MM.1S (cell line): ENCODE measurements at places on chromosomes 5 and 9.

- no peak overlapping the region for H3K27ac ChIP-seq
- no peaks in the 10 kb centered on the region for H3K36me3 ChIP-seq
- H3K27me3 ChIP-seq: no peaks in the 10 kb centered on the region
- DNase-seq: no peak
- no peaks in the 10 kb centered on the region for H3K4me1 ChIP-seq
- H3K4me3 ChIP-seq: no peak overlapping the region
Measured at GRCh38 chr9:78622126-78622525, 325.2 kb downstream of the PSAT1 start.

GRCh38 chr5:36496471-36496870, 109.9 kb upstream of the SLC1A3 start:
- H3K27ac ChIP-seq: no peak overlapping the region
- H3K36me3 ChIP-seq: no peaks in the 10 kb centered on the region
- H3K27me3 ChIP-seq: no peaks in the 10 kb centered on the region
- no peaks in the 10 kb centered on the region for H3K4me1 ChIP-seq

- H3K27me3 ChIP-seq: no peaks in the 10 kb centered on the region
- H3K4me1 ChIP-seq: no peaks in the 10 kb centered on the region
- no peaks in the 10 kb centered on the region for H3K36me3 ChIP-seq
- DNase-seq: peak; percentile 21
- H3K27ac ChIP-seq: no peak overlapping the region
Measured at GRCh38 chr5:170411100-170411499, 21.9 kb upstream of the KCNMB1 start.

DNA sequence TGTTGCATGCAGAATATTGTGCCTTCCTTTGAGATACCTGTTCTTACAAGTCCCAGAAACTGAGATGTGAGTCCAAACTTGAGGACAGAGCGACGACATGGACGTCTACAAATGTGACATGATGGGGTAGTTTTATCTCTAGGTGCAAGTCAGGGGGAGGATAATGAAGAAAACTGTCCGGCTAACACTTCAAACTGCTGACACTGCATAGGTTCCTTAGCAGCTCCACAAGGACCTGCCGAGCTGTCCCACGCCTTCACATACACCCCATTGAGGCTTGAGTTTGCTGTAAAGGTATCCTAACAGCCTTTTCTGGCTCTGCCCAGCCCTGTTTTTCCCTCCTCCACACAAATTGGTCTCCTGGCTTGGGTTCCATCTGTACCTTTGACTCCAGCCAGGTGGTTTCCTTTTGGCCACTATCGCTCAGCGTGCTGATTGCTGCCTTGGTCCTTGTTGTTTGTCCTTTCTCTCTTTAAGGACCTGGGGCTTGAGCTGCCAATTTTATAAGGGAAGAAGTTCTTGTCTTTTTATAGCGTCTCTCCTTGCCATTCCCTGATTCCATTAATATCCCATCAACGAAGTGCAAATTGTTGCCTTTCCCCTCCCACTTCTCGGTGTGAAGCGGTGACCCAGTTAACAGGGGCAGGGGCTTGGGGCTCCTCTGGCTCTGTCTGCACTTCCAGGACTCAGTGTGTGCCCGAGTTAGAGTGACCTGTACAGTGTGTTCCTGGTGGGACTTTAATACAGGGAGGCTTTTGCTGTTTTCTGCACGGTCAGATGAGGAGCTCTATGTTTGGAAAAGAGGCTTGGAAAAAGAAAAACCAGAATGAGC, 100.3 kb downstream of the PCSK1 start:
- DNase-seq: no peak
- H3K4me3 ChIP-seq: no peak overlapping the region
- H3K27ac ChIP-seq: no peak overlapping the region
- H3K27me3 ChIP-seq: no peaks in the 10 kb centered on the region
- no peaks in the 10 kb centered on the region for H3K36me3 ChIP-seq

- H3K4me1 ChIP-seq: peaks cover 6% of the 10 kb centered on the region; the same call in 1 of the 2 replicates
- no peak overlapping the region for H3K27ac ChIP-seq
- DNase-seq: peak; percentile 37
- peak overlapping the region; percentile 72 for H3K4me3 ChIP-seq
- H3K27me3 ChIP-seq: no peaks in the 10 kb centered on the region
Measured at GRCh38 chr9:93575796-93576257, 557 bp upstream of the PHF2 start.

- no peak overlapping the region for H3K4me3 ChIP-seq
- no peak for DNase-seq
- H3K27ac ChIP-seq: no peak overlapping the region
- no peaks in the 10 kb centered on the region for H3K36me3 ChIP-seq
- no peaks in the 10 kb centered on the region for H3K27me3 ChIP-seq
- H3K4me1 ChIP-seq: no peaks in the 10 kb centered on the region
Measured at GRCh38 chr5:149488645-149489306, 62.5 kb downstream of the CSNK1A1 start.

DNA sequence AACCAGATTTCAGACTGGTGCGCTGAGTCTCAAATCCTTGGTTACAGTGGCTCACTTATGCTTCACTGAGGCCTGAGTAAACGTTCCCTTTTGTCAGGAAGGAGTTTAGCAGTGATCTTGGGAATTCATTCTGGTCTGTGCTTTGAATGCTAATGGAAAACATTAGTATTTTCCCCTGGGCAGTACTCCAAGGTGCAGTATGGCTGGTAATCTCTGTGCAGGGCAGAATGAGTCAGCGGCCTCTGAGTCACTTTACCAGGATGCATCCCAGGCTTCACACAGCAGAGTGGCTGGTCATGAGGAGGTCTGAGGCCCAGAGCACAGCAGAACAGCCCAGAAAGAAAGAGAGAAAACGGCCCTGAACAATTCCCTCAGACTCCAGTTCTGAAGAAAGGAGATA, 54.0 kb downstream of the PCA3 start:
- no peaks in the 10 kb centered on the region for H3K4me1 ChIP-seq
- H3K36me3 ChIP-seq: no peaks in the 10 kb centered on the region
- DNase-seq: no peak
- H3K27ac ChIP-seq: no peak overlapping the region

GRCh38 chr5:173323106-173323798, 5.0 kb downstream of the STC2 start:
- H3K36me3 ChIP-seq: no peaks in the 10 kb centered on the region
- H3K4me3 ChIP-seq: no peak overlapping the region
- no peak for DNase-seq
- H3K4me1 ChIP-seq: 0 out of 2 replicates have a peak, but pooled peaks cover 7% of the 10 kb centered on the region
- no peak overlapping the region for H3K27ac ChIP-seq
- peaks cover 39% of the 10 kb centered on the region for H3K27me3 ChIP-seq

DNA sequence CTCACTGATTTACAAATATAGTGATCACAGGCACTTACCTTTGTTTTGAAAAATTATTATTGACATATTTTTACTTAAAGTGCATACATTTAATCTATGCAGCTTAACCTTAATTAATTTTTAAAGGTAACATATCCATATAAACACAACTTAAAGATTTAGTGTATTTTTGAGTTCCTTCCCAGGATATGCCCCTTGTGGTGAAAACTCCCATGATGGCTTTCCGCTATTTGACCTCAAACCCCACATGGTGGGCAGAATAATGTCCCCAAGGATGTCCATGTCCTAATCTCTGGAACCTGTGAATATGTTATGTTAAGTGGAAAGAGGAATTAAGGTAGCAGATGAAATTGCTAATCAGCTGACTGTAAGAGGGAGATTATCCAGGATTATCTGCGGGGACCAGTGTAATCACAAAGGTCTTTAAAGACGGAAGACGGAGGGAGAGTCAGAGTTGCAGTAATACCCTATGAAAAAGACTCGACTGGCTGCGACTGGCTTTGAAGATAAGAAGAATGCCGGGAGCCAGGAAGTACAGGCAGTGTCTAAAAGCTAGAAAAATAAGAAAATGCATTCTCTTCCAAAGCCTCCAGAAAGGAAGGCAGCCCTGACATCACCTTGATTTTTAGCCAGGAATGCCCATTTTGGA, 193.9 kb downstream of the ICE1 start:
- H3K27ac ChIP-seq: no peak overlapping the region
- no peaks in the 10 kb centered on the region for H3K36me3 ChIP-seq
- no peaks in the 10 kb centered on the region for H3K27me3 ChIP-seq
- H3K4me3 ChIP-seq: no peak overlapping the region
- H3K4me1 ChIP-seq: no peaks in the 10 kb centered on the region
- no peak for DNase-seq

- H3K27ac ChIP-seq: no peak overlapping the region
- H3K4me3 ChIP-seq: no peak overlapping the region
- H3K27me3 ChIP-seq: no peaks in the 10 kb centered on the region
- DNase-seq: no peak
- no peaks in the 10 kb centered on the region for H3K36me3 ChIP-seq
Measured at GRCh38 chr5:169161022-169161680, 139.8 kb downstream of the SLIT3 start.

- no peaks in the 10 kb centered on the region for H3K36me3 ChIP-seq
- DNase-seq: no peak
- no peak overlapping the region for H3K4me3 ChIP-seq
- H3K27ac ChIP-seq: no peak overlapping the region
- H3K27me3 ChIP-seq: peaks cover 12% of the 10 kb centered on the region
- peaks cover 11% of the 10 kb centered on the region for H3K4me1 ChIP-seq
Measured at GRCh38 chr9:137478962-137479861, 20.1 kb upstream of the NSMF start.
